ENCODE measurements at places on chromosomes 4 and X.

GRCh38 chr4:63315651-63316050, 1093.6 kb downstream of the TECRL start:
- no peak for DNase-seq

DNA sequence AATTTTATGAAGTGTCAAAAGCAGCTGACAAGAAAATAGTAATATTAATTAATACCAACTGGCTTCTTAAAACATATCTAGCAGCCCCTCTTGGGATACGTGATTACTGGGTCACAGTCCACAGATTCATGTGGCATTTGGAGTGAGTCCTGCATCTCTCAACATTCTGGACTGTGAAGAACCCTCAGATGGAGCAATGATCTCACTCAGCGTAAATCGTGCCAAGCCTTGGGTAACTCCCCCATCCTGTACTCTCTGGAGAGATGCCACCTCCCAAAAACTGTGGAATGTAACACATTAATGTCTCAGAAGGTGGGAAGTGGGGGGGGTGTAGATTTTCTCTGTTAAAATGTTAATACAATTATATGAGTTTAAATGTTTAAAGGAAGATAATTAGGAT, 118.2 kb upstream of the IQCM start:
- no peak for DNase-seq

GRCh38 chr4:182280436-182281111, 37.4 kb downstream of the TENM3 start:
- DNase-seq = no peak

- DNase-seq = no peak
These were observed 1825.7 kb upstream of the ADGRL3 start for GRCh38 chr4:59374416-59374815.

- DNase-seq = no peak
These were observed 102.9 kb upstream of the ARSJ start for GRCh38 chr4:114082348-114082747.

DNA sequence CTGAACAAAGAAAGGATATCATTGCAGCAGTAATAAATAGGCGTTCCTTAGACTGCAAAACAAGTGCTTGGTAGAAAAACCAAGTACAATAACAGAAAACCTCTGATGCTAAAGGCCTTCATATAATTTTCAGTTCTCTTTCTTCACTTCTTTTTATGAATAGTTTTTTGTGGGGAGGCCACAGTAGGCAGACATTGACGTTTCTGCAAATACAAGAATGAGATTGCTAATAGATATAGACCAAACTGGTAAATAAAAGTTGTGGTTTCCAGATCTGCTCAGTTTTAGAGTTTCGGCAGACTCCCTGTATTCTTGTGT, 57.0 kb upstream of the RAP1GDS1 start:
- no peak for DNase-seq

All from OCI-M1 (cell line).